ENCODE measurements at places on chromosomes 7 and 10.

DNA sequence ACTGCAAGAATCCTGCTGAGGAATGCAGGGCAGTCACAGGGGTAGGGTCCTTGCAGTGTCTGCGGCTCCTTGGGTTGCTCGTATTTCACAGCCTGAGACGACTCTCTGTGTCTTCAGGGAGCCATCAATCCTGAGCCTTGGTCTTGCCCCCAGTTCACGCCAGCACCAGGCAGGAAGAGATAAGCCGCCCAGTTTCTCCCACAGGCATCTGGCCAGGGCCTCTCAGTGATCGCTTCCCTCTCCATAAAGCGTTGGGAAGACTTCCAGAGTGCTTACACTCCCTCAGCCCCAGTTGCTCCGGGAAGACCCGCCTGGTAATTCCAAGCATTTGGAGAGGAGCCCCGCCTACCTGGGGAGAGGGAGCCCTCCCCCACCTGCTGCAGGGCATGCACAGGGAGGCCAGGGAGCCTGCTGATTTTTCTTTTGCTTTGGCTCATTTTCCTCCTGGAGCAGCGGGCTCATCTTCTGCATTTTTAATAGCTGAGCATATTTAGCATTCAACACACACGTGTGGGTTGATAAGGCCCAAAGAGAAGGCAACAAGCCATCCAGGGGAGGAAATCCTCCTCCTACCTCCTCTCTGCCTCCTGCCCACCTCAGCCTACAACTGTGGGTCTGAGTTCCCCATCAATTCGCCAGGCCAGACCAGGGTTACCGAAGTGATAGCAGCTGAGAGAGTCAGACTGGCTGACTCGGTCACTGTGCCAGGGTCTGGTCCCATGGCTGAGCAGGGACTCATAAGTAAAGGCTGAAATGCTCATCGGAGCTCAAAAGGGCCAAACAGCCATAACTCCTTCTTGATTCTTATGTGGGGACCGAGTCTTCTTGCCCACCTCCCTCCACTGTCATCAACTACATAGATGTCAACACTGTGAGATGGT lies 74.4 kb upstream of the EFCAB10 start:
- no peak for DNase-seq

DNA sequence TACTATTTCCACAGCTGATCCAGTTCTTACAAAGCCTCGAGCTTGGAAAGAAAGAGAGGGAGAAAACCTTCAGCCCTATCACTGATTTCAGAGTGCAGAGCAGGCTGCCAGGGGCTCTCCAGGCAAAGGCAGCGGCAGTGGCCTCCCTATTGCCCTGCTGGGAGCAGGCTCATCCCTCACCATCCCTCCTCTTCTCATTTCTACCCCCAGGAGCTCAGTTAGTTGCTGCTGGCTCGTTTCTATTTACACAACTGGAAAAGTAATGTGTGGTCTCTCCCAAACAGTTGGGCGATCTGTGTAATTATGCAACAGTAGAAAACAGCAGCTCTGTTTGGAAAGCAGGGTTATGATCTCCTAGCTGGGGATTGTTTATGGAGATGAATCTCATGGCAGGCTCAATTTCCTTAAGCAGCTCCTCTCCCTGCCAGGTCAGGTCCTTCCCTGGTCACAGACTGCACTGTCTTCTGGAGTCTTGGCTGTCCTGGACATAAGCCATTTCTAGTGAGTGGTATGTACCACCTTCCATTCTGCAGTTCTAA lies 28.7 kb upstream of the TNS3 start:
- DNase-seq = no peak

- DNase-seq = no peak
These were observed 119.2 kb downstream of the MBL2 start for GRCh38 chr10:52653263-52653909.

DNA sequence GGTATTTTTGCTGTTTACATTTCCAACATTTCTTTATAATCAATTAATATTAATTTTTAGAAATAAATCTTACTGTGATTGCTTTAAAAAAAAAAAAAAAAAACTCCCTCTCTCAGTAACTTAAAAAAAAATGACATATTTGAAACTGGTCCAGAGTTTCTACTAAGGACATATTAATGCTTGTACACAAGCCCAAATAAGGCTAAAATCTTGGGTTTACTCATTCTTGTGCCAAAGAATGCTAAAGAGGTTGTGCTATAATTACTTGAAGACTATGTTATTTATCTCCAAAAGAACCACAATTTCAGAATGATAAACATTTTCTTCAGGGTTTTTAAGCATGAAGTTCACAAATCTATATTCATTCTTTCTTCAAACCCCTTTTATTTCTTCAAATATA lies 39.4 kb upstream of the PHF14 start:
- no peak for DNase-seq

DNA sequence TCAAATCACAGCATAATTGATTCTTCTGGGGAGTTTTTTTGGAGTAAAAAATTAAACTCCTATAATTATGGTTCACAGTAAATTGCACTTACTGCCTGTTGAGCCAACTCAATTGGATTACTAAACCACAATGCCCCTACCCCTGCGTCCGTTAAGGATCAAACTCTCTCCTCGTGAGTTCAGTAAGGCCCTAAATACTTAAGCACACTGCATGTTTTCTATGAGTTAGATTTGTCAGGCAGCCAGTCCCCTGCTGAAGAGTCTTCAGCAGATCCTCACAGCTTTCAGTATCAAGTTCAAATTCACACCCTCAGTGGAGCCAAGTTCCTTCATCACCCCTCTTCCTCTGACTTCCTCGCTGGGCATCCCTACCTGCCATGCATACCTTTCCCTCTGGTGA lies 275.0 kb upstream of the BMPER start:
- no peak for DNase-seq

DNA sequence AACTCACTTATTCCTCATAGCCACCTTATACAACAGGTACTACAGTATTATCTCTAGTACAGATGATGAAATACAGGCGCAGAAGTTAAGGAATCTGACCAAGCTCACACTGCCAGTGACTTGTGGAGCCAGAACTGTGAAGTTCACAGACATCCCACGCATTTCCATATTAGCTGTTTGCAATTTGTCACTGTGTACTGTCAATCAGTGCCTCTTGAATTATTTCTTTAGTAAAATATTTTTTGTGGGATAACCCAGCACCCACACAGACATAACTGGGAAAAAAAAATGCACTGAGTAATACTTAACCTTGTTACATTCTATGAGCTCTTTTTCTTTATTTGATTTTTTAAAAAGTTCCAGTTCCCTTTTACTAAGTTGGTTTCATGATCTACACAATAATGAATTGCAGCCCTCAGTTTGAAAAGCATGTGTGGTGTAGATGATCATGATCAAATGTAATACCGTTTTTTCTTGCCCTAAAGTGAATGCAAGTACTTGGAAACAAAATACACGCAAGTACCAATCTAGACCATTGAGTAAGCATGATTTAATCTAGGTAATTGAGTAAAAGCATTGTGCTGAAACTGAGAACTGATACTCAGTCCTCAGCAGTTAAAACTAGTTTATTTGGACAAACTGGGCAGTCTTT lies 14.1 kb downstream of the CUL1 start:
- DNase-seq = no peak

GRCh38 chr7:155053002-155053401 lies 17.1 kb upstream of the HTR5A start:
- no peak for DNase-seq

- no peak for DNase-seq
These were observed 42.2 kb downstream of the MYPN start for GRCh38 chr10:68151453-68151852.

DNA sequence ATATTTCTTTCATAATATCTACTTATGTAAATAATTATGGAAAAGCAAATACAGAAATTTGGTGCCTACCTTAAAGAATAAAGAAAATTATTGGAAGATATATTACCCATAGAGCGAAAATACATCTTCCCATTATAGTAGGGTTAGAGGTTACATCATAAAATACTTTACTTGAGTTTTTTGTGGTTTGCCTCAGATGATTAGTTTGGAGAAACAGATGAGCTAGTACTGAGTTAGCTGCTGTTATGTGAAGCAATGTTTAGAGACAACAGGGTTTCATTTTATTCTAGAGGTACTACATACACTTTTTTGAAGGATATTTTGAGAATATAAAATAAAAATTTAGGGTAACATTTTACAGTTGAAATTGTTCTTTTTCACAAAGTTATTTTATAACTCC lies 2.9 kb upstream of the MLLT10 start:
- DNase-seq = no peak

GRCh38 chr7:102064361-102065025 lies 222.2 kb upstream of the SH2B2 start:
- DNase-seq = no peak

GRCh38 chr10:133397938-133398337 lies 4.0 kb downstream of the MTG1 start:
- no peak for DNase-seq

- no peak for DNase-seq
These were observed 305.8 kb downstream of the PLXNA4 start for GRCh38 chr7:132270517-132270916.

GRCh38 chr7:157485361-157485831 lies 148.6 kb downstream of the DNAJB6 start:
- DNase-seq = no peak

DNA sequence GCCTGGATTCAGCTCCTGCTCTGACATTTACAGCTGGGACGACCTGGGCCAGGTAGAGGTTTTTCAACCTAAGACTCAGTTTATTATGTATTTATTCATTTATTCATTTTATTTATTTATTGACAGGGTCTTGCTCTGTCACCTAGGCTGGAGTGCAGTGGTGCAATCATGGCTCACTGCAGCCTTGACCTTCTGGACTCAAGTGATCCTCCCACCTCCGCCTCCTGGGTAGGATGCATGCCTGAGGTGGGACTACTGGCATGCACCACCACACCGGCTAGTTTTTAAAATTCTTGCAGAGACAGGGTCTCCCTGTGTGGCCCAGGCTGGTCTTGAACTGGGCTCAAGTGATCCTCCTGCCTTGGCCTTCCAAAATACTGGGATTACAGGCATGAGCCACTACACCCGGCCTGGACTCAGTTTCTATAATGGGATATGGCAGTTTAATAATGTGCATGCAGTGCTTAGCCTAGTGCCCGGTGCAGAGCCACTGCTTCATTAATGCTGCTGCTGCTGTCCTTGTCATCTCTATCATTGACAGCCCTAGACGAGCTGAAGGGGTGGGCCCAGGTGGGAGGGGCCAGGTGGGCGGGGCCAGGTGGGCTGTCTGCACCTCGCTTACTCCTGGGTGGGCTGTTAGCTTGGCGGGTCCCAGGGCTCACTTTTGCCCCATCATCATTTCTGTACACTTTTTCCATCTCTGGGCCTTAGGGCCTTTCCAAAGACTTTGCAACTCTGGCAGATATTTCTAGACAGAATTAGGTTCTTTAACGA lies 92.6 kb downstream of the LHPP start:
- DNase-seq = no peak

DNA sequence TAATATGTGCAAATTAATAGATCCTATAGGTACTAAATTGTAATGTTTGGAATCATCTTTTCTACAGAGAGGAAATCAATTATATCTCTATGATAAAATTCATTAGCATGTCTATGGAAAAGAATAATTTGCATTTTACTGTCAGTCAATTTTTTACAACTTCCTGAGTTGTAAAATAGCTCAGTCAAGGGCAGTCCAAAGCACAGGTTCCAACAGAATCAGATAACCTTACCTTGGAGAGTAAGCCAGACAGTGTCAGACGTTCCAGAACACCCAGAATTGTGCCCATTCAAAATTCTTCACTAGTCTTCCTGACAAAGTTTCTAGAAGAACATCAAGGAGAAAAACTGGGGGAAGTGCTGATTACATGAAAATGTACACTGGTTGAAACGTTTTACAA lies 31.1 kb upstream of the IMMP2L start:
- no peak for DNase-seq

DNA sequence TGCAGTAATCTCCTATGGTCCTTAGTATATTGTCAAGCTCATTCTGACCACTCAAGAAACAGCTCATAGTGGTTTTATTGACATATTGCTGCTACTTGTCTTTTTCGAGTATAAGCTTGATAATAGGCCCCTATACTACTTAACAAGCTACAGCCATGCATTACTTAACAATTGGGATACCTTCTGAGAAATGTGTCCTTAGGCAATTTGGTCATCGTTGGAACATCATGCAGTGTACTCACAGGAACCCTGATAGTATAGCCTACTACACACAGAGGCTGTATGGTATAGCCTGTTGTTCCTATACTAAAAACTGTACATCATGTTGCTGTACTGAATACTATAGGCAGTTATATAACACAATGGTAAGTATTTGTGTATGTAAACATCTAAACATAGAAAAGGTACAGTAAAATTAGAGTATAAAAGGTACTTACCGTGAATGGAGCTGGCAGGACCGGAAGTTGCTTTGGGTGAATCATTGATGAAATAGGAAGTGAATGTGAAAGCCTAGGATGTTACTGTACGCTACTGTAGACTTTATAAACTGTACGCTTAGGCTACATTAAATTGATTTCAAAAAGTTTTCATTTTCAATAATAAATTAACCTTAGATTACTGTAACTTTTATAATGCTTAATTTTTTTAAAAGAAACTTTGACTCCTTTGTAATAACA lies 160.9 kb downstream of the LRRC4 start:
- DNase-seq = no peak

GRCh38 chr10:43123361-43124093 lies 14.7 kb upstream of the CSGALNACT2 start:
- no peak for DNase-seq

DNA sequence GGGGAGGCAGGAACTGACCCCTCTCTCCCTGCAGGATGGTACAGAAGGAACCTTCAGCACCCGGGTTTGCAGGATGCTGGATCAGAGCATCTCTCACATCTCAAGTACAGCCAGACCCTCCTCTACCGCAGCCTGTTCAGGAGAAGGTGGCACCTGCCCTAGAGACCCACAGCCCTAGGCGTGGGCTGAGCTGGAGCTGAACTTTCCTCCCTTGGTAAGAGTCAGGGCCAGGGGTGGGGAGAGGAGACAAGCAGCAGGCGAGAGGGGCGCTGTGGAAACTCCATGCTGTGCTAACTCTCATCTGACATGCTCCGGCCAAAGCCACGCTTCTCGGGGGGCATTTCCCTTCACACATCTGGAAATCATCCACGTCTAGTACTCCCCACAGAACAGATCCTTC lies 154.4 kb downstream of the DIP2C start:
- DNase-seq = no peak

DNA sequence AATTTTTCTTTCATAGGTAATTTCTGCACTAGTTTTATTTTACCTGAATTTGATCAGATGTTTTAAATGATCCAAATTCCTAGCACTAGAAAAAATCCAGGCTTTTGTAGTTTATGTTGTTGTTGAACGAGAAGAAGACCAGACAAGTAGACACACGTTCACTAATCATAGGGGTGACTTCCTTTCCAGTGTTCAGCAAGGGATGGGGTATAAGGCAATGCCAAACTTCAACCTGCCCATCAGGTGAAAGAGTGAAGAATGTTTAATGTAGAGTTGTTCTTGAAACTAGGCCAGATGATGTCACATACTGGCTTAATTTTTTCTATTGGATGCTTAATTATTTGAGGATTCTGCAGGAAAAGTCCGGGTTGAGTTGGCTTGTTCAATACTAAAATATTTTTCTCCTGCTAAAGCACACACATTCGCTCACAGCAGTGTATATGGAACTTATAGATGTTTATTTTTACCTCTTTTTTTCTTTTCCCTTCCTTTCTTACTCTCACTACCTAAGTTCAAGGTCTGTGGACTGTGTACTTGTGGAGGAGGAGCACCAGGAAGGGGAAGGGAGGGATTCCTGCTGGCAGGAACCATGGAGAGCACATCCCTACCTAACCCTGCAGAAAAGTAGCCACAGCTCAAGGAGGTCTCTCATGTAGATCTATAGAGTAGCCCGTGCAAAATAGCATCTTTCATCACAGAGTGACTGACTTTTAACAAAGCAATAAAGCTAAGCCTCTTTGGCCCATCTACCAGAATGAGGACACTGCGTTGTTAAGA lies 23.1 kb upstream of the AKR1E2 start:
- DNase-seq = no peak

- DNase-seq = no peak
These were observed 5.2 kb downstream of the CPED1 start for GRCh38 chr7:120993553-120994191.
